ENCODE measurements at places on chromosomes 2 and 18.

DNA sequence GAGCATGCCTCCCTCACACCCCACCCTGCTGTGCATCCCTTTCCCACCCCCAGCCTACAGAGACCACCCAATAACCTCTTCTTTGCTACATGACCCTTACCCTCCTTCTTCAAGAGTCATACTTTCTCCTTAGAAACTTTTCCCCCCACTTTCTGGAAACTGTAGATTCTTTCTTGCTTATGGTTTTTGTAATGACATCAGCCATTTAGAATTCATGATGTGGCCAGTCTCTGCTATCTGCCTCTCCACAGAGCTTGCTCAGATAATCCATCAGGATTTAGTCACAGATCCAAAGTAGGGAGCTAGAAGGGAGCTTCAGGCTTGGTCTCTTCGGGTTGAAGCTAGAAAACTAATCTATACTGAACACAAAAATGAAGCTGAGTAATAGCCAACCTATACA lies 36.5 kb downstream of the GALM start:
- peak; percentile 75 for DNase-seq

GRCh38 chr2:229282758-229283546 lies 11.9 kb upstream of the PID1 start:
- DNase-seq: no peak

GRCh38 chr2:96788442-96789244 lies 27.4 kb upstream of the CNNM3 start:
- peak; percentile 87 for DNase-seq

- DNase-seq: peak; percentile 39
These were observed 158.8 kb upstream of the SLC39A10 start for GRCh38 chr2:195498176-195498575.

DNA sequence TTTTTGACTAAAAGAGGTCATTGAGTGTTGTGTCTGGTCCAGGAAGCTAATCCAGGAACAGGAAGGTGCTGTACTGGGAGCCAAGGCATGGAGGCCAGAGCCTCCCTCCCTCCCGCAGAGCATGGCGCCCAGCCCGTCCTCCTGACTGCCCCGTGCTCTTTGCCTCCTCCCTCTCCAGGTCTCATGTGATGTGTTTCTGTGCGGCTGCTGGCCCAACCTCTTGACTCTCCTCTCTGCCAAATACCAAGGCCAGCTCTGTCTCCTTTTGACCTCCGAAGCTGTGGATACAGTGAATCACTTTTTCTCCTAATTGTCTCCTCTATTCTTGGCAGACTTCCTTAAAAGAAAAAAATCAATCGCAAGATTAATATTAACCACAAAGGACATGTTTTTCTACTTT lies 284.1 kb downstream of the PHLPP1 start:
- no peak for DNase-seq

DNA sequence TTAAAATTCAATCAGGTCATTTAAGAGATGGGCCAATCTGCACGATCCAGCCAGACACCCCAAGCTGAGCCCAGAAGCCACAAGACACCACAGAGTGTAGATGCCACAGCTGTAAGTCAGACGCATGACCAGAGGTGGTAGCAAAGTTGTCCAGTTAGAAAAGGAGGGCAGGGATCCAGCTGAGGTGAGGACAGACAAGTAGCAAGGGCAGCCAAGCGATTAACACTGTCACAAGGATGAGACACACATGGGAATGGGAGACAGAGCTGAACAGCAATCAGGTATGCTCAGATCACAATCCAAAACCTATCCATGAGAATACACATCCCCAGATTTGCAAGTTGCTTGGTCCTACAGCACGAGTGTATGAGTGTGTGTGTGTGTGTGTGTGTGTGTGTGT lies 143.4 kb upstream of the STK17B start:
- no peak for DNase-seq

DNA sequence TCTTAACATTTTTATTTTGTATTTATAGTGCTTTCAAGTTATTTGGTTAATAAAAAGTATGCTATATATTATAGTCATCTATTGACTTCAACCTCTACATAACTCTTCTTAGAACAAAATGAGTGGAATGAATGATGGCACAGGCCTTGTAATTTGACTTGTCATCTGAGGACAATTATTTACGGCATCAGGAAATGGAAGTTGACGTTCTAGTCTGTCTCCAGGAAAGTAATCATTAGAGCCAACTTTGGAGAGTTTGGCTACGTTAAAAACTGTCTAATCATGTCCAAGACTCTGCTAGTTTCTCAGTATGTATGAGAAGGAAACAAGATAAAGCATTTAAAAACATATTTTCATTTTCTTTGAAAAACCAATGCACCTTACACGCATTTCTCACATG lies 353.6 kb downstream of the ARHGAP15 start:
- no peak for DNase-seq
